ENCODE measurements at places on chromosomes 5 and 9.
A peak's percentile ranks its signal among the peaks of the same experiment; 100 is the strongest.

DNA sequence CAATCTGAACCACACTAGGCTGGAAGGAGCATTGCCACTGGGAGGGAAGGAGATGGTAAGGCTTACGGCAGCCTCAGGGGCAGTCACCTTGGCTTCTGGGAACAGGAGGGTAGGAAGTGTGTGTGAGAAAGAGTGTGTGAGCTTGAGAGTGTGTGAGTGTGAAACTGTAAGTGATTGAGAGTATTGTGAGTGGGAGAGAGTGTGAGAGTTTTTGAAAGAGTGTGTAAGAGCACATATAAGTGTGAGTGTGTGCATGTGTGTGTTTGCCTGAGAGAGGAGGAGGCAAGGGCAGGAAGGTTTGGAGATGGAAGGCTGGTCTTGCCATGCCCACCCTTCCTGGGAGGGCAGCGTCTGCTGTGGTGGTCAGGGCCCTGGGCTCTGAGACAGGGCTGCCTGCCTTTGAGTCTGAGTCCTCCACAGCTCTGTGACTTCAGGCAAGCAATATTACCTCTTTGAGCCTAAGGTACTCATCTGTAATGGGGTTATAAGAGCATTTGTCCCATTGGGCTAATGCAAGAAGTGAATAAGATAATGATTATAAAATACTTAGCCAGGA lies 51.9 kb upstream of the BOD1 start:
- DNase-seq = no peak

DNA sequence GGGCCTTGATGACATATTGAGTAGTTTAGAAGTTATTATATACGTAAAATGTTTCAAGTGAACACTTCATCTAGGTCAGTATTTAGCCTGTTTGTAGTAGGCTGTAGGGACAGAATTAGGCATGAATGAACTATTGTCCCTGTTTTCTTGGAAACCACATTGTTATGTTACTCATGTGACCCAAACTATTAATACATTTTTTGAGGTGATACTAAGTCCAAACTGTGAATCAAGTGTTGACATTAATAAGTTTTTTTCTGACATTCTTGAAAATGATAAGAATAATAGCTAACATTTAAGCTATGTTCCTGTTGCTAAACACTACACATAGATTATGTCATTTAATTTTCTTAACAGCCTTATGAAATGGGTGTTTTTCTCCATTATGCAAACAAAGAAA lies 1642.7 kb upstream of the WWC1 start:
- no peak for DNase-seq

- no peak for DNase-seq
These were observed 54.6 kb downstream of the ALG2 start for GRCh38 chr9:99167119-99167518.

- DNase-seq = no peak
These were observed 30.0 kb upstream of the MAMDC2 start for GRCh38 chr9:70013598-70014196.

DNA sequence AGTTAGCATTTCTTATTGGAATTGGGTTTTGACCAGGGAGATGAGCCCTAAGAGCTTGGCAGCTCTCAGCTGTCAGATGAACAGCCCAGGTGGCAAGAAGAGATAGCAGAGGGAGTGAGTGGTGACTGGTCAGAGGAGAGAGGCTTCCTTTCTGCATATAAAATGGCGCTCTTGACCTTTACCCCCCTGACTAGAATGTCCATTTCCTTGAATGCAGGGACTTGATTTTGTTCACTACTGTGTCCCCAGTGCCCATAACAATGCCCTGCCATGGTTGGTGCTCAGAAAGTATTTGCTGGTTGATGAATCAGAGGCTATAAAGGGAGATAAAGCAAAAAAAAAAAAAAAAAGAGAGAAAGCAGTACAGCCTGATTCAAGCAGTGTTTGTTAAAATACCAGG lies 7.2 kb downstream of the CHMP5 start:
- no peak for DNase-seq

GRCh38 chr5:9176641-9177040 lies 369.2 kb downstream of the SEMA5A start:
- DNase-seq = no peak

DNA sequence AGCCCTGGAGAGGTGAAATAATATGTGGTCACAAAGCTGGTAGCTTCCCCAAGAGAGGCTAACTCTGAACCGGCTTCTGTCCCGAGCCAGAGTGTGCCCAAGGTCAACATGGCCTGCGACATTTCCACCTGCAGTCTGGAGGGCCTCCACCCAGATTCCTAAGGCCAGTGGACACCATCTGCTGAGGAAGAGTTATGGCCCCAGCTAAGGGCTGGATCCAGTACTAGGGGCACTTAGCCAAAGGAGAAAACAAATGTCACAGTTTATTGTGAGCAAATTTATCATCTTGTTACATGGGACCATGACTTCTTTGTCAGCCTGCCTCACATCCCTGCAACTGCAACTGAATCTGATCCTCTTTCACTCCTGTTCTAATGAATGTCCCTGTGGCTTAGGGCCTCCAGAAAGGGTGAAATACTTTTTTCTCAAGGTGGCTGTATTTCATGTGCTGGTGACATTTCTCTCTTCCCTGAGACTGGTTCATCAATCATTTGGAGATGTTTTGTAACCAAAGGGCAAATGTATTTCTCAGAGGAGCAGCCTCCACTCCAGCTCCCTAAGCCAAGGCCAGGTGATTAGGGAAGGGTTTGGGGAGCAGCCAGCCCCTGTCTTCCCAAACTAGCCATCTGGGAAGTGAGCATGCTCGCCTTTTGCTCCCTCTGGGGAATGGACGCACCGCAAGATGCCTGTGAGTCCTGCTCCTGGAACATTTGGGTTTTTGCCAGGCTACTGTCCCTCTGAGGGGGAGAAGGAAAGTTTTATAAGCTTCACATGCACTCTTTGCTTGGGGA lies 148.3 kb downstream of the CMYA5 start:
- no peak for DNase-seq

- no peak for DNase-seq
These were observed 185.7 kb downstream of the MARCHF11 start for GRCh38 chr5:15993919-15994318.

DNA sequence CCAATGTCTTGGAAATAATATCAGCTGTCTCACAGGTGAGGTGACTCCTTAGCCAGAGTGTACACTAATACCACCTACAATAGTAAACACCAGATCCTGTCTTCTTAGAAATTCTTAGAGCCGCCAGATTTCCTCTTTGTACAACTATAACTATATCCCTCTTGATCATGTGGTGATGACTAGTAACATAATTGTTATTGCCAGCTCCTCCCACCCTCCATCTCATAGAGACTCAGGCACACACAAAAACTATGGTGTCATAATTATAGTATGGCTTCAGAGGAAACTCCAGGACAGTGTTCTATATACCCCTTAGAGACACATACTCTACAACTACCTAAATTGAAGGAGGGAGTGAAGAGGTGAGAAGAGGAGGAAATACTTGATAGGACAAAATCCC lies 33.1 kb downstream of the PGGT1B start:
- DNase-seq = no peak

GRCh38 chr9:98808411-98808815 lies 943 bp downstream of the GALNT12 start:
- DNase-seq = no peak

GRCh38 chr5:143893638-143894037 lies 81.7 kb downstream of the HMHB1 start:
- DNase-seq = no peak

DNA sequence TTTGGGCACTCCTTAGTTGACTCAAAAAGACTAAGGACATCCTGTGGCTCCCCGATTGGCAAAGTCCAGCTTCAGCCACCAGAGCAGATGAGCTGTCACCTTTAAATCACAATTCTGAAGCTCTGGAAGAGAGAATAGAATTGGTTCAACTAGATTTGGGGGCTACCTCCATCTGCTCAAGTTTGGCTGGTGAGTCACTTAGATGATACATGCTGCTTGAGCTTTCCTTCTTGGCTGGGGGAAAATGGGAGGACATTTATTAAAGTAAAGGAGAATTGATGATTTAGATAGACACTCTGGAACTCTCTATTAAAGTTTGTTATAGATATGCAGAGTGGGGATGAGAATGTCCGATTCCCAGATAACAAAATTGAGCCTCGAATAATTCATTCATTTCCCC lies 30.0 kb upstream of the GRIA1 start:
- DNase-seq = no peak

GRCh38 chr9:133067813-133068212 lies 6.0 kb downstream of the CEL start:
- DNase-seq = no peak

- peak; percentile 57 for DNase-seq
These were observed 55.4 kb upstream of the RNF130 start for GRCh38 chr5:180126716-180127681.

- DNase-seq = no peak
These were observed 95.0 kb downstream of the NPR3 start for GRCh38 chr5:32805971-32806638.

- no peak for DNase-seq
These were observed 461.3 kb downstream of the SPOCK1 start for GRCh38 chr5:137037848-137038247.

GRCh38 chr9:17528859-17529258 lies 50.0 kb upstream of the SH3GL2 start:
- no peak for DNase-seq

GRCh38 chr9:100586093-100586492 lies 8.2 kb downstream of the CAVIN4 start:
- no peak for DNase-seq

- no peak for DNase-seq
These were observed 438 bp upstream of the LAMC3 start for GRCh38 chr9:131008563-131008908.

DNA sequence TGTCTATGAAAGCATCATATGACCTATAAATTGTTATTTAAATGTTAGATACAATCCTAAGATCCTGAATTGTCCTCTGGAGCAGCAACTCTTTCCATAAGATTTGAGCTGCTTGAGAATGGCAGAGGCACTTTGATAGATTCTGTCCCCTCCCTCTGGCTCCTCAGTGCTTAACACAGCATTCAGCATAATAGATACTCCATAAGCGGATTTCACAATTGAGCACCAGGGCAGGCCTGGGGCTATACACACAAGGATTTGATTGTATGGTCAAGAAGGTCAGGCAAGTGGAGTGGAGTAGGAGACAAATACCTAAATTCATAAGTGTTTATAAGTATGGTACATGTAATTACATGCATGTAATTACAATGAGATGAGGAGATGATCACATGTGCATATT lies 96.3 kb downstream of the FOXD1 start:
- DNase-seq = no peak

DNA sequence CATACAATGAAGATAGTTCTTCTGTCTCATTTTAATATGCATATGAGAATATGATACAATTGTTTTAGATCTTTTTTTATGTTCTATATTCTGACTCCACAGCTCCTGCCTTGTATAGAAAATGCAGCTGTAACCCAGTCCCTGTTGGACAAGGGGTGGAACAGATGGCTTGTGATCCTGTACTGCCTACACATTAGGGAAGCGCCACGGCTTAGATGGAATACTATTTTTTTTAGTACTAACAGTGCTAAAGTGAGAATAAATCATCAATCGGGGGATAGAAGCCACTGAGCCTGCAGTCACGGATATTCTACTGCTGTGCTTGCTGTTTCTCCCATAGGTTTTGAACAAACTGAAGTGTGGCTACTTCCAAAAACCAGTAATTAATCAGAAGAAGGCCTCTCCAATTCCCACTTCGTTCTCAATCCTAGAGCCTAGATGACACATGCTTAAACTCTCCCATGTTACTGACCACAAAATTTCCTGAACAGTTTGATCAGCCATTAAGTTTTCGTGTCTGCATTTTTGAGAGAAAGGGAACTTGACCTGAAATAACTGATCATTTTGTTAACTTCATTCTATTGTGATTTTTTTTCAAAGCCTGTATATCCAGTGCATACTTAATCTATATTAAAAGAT lies 150.3 kb downstream of the CDH18 start:
- DNase-seq = no peak

- no peak for DNase-seq
These were observed 71.8 kb downstream of the CAST start for GRCh38 chr5:96733771-96734500.

GRCh38 chr5:112974901-112975300 lies 1.7 kb upstream of the DCP2 start:
- no peak for DNase-seq

GRCh38 chr5:154793599-154794524 lies 38.7 kb downstream of the LARP1 start:
- no peak for DNase-seq

GRCh38 chr5:97094579-97095317 lies 47.7 kb downstream of the LIX1 start:
- DNase-seq = peak; percentile 41

DNA sequence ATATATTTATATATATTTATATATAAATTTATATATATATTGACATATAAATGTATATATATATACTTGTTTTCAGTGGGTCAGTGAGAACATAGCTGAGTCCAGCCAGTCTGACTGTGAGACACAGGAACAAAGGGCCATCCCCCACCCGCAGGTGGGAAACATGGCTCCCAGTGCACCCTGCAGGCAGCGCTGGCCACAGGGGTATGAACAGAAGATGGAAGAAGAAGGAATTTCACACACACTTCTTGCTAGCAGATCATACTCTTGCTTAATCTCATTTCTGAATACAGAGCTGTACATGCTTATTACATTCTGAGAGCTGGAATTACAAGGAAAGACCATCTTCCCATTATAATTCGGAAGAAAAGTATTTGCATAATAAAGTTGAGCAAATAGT lies 595.4 kb downstream of the IRX1 start:
- peak; percentile 19 for DNase-seq

DNA sequence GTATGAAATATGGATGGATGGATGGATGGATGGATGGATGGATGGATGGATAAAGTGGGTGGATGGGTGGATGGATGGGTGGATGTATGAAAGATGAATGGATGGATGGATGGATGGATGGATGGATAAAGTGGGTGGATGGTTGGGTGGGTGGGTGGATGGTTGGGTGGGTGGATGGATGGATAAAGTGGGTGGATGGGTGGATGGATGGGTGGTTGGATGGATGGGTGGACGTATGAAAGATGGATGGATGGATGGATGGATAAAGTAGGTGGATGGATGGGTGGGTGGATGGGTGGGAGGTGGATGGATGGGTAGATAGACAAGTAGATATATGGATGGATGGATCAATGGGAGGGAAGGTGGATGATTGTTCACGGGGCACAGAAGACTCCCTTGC lies 19.0 kb downstream of the UNC5A start:
- no peak for DNase-seq

DNA sequence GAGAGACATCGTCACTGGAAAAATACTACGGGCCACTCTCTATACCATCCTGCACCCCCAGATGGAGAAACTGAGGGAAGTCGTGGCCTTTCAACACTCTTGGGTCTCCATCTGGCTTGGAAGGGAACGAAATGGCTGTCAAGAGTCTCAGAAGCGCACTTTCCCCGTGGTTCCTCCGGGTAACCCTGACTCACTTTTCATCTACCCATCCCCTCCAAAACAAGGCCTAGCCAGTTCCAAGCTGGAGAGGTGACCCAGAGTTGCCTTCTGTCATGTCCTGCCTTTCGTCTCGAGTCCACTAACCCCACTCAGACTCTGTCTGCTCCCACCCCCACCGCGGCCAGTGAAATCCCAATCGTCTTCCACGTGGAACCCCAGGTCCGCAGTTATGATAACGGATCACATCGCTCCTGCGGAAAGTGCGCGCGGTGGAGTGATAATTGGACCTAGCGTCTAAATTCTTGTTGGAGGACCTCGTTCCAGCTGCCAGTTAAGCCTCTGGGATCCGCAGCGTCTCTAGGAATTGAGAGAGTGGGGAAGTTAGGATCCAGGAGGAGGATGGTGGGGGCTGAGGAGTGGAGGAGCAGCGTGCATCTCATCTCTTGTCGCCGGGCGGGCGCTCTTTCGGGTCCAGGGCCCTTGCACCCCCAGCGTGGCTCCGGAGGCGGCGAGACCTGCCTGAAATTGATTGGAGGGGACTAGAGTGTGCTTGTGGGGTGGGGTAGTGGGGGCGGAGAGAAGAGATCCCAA lies 4.6 kb downstream of the CDKN2A start:
- no peak for DNase-seq

Data from activated CD4-positive, alpha-beta T cell treated with anti-CD3 and anti-CD28 coated beads for 48 hours (primary cell).